ENCODE measurements at places on chromosomes 2 and 18.
A peak's percentile ranks its signal among the peaks of the same experiment; 100 is the strongest.

GRCh38 chr2:40251137-40251536 is 200.8 kb downstream of the SLC8A1 start:
- no peak for DNase-seq

DNA sequence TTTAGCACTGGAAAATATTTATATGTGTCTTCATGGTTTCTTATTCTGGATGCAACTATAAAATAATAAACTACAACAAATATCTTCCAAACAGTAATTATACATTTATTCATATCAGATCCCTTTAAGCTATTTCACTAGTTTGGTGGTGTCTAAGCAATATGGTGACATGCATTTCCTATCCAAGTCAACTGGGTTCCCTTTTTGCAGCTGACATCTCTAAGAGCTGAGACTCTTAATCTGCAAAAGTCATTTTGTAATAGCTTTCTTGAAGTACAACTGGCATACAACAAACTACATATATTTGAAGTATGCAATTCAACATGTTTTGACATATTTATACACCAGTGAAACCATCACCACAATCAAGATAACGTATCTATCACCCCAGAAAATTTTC is 59.9 kb upstream of the SLC1A4 start:
- DNase-seq, result no peak

- DNase-seq, result peak; percentile 10
Measured at GRCh38 chr2:9830685-9831410, 12.4 kb upstream of the TAF1B start.

DNA sequence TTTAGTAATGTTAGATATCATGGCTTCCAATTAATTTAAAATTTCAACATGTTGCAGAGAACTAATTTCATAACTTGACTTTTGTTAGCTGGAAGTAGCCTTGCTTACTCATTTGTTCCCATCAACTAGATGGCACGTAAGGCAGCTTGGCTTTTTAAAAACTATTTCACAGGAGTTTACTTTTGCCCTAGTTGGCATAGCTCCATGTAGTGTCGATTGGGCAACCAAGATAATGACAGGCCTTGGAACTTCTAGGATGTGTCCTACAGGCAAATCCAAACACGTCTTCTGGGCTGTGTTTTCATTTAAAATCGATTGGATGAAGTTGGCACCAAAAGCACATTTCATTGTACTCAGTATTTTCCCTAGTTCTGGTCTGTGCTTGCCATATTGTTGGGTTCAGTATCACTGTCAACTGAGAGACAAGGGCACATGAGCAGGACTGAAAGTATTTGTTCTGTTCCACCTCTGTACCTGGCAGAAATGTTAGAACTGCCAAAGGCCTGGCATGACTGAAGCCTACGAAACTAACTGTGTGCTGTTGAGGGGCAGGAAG is 29.4 kb downstream of the HADHB start:
- DNase-seq, result no peak

DNA sequence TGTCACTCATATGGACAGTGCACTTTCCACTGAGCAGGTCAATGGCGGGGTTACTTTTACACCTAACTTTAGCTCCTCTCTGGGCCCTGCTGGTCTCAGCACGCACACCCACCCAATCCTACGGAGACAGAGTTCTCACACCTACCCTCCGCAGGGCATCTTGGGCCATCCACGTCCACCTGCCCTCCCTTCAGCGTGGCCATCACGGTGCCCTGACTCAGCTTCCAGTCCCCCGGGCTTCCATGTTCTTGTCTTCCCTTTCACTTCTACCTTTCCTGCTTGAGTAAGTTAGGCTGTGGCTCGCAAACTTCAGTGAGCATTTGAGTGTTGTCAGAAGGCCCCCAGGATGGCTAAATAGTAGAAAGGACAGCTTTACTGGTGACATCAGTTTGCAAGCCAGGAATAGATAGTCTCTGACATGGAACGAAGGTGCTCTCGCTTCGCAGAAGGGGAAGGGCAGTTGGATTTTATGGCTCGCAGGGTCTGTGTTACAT is 232.4 kb downstream of the SEPTIN10 start:
- DNase-seq, result no peak

- DNase-seq, result no peak
Measured at GRCh38 chr2:96872591-96873349, 2.9 kb upstream of the SEMA4C start.

- no peak for DNase-seq
Measured at GRCh38 chr2:41950666-41950960, 97.2 kb upstream of the PKDCC start.

DNA sequence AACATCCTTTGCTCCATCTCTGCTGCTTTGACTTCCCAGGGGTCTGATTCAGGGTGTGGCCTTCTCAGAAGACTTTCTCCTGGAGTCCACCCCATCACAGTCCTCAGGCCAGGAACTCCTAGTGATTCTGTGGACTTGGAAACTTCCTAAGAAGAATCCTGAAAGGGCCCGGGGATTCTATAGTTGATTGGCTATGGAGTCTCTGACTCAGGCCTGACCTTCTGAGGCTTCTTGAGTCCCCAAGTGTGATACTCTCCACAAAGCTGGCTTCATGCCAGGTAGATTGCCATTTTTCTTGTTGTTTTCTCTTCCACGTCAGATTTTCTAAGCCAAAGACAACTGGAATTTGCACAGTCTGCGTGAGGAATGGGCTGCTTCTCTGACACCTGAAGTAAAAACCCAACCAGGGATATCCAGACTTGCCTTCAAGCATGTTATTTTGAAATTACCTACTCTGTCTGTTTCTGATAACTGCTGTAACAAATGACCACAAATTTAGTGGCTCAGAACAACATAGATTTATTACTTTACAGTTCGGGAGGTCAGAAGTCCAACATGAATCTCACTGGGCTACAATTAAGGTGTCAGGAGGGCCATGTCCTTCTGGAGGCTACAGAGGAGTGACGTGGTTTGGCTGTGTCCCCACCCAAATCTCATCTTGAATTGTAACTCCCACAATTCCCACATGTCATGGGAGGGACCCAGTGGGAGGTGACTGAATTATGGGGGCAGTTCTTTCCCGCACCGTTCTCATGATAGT is 69.3 kb downstream of the ALPK2 start:
- DNase-seq, result no peak

DNA sequence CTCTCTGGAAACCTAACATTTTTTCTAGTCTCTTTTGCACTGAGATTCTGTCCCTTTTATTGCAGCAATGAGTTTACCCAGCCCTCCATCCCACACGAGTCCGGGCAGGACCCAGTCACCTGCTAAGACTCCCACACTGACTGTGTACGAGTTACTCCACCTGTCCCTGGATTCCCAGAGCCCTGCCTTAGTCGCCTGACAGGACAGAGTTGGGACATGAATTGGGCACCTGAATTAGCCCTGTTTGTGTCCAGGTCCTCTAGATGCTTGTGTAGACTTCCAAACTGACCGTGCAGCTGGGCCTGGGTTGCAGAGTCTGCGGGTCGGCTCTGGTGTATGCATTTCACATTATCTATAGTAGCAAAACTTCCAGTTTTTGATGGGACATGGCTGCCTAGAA is 238.7 kb downstream of the VAPA start:
- DNase-seq, result no peak

GRCh38 chr2:86254576-86255538 is 55.6 kb downstream of the MRPL35 start:
- DNase-seq, result no peak

GRCh38 chr2:134410006-134410405 is 156.1 kb downstream of the MGAT5 start:
- DNase-seq, result no peak

- no peak for DNase-seq
Measured at GRCh38 chr2:223720367-223720766, 117.0 kb downstream of the AP1S3 start.

DNA sequence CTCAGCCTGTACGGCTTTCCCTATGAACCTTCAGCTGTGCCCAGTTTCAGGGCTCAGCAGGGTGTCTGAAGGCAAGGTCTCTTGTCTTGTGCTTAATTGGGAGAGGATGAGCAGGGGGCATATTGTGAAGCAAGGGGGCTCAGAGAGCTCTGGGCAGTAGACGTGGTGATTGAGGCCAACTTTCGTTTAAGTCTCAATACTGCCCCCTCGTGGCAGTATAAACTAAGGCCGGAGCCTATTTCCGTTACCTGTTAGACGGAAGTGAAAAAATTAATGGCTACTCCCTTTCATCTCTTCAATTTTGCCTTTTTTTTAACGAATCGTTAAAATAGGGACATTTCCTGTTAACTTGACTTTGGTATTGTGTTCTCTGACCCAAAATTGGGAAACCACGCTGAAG is 193.4 kb downstream of the TDRD15 start:
- DNase-seq, result peak; percentile 23
